Activated CD4-positive, alpha-beta T cell treated with anti-CD3 and anti-CD28 coated beads, Interleukin-2, amount 50 U/mL, for 48 hours (primary cell): ENCODE measurements at places on chromosomes 3 and 15.

GRCh38 chr15:51680321-51680720 lies 982 bp upstream of the SCG3 start:
- no peak for DNase-seq

- DNase-seq, result peak; percentile 14
Observed at GRCh38 chr3:108662142-108662738, 72.7 kb downstream of the DZIP3 start.

GRCh38 chr15:64701051-64701450 lies 74.3 kb downstream of the RBPMS2 start:
- no peak for DNase-seq

GRCh38 chr3:171365489-171365888 lies 94.7 kb downstream of the TNIK start:
- no peak for DNase-seq

DNA sequence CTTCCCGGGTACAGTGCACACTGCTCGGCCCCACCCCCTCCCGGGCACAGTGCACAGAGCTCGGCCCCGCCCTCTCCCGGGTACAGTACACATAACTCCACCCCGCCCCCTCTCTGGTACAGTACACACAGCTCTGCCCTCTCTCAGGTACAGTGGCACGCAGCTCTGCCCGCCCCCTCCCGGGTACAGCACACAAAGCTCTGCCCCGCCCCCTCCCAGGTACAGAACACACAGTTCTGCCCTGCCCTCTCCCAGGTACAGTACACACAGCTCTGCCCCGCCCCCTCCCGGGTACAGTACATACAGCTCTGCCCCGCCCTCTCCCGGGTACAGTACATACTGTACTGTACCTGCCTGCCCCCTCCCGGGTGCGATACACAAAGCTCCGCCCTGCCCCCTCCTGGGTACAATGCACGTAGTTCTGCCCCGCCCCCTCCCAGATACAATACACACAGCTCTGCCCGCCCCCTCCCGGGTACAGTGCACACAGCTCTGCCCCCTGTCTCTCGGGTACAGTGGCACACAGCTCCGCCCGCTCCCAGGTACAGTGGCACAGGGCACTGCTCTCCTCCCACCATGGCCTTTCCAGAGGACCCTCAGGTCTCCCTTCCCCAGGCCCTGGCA lies 16.4 kb upstream of the PRR20G start:
- DNase-seq, result no peak

DNA sequence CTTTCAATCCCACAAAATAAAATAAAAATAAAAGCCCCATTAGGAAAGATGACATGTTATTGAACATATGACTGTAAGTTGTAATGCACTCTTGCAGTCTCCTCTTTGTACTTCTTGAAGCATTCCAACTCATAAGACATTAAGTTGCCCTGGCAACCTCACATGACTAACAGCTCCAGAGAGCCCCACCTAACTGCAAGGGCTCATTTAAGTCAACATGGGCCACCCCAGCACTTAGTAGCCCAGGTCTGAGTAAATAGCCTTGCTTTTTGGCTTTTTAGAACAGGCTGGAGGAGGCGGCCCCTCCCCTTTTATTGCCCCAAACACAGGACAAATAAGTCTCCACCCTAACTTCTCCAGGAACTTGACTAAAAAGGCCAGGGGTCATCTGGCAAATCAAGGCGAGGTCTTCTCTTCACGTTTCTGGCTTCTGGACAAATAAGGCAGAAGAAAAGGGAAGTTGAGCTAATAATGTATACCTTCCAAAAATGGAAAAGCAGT lies 135.1 kb downstream of the TMCO5A start:
- DNase-seq, result no peak

DNA sequence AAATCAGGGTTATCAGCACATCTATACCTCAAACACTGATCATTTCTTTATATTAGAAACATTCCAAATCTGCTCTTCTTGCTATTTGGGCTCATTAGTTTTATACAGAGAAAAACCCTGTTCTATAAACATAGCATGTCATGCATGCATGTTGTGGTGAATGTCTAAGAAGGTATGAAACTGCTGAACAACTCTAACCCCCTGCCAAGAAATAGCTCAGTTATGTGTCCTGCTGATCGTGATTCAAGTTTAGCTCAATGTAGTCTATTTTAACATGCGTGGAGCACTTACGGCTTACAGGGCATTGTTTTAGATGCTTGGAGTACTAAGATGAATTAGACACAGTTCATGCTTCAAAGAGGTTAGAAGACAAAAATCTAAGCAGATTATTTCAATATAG lies 35.8 kb downstream of the MYH15 start:
- no peak for DNase-seq

DNA sequence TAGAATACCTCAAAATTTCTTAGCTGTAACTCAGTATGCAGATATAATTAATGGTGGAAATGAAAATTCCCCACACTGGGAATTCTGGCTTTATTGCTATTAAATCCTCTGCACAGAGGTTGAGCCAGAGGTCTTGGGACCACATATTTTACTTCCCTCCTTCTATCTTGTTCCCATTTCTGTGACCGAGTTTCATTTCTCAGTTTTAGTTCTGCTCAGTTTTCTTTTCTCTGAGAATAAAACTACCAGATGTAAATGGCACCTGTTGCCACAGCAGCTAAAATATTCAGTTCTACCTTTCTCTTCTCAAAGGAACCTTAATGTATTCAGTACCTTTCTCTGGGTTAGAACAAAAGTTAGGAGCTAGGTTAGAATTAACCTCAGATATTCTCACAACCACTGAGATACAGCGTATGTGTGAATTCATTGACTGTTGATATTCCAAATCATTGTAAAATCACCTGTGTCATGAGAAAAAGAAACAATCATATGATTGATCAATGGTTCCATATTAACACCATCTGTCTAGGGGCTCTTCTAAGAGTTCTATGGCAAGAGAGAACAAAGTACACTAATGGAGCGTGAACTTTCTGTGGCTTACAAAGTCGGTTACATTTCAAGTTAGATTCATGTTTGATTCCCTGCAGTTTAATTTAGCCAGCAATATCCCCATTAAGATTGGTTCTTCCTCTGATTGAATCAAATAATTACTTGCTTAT lies 374.1 kb downstream of the EFHB start:
- DNase-seq, result no peak

DNA sequence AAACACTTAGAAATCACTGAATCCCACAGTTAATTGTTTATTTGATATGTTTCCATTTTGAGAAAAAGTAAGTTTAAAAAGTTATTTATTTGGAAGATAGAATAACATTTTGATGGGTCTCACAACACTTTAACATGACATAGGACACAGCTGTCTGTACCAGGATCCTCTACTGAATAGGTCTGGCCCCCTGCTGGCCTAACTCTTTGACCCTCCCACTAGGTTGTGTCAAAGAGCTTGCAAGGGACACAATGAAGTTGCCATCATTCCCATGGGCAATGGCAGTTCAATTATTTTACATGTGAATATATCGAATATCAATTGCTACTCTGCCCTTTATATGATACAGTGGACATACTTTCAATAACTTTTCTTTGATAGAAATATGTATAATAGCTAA lies 138.9 kb downstream of the EPHA3 start:
- no peak for DNase-seq

GRCh38 chr15:95690631-95691340 lies 639.7 kb upstream of the NR2F2 start:
- DNase-seq, result no peak

DNA sequence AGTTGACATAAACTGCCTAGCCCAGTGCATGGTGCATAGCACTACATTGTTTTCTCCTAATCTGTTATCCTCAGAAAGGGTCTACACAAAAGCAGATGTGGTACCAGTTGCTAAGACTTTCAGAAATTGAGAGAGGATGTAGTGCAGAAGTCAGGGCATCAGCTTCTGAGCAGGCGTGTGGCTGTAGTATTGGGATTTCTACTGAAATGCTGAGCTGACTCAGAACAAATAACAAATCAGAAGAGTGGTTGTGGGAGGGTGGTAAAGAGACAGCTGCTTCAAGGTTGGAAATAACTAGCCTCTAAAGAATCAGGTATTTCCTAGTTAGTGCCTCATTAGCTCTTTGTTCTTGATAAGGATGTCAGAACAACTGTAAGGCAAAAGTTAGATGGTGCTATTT lies 161.3 kb downstream of the AKAP13 start:
- peak; percentile 33 for DNase-seq

- DNase-seq, result no peak
Observed at GRCh38 chr3:128453501-128454309, 13.0 kb downstream of the DNAJB8 start.
